Ascending aorta (tissue), 2 donors: ENCODE measurements at places on chromosomes 2 and 18. TPM values are rescaled to one million over a fixed set of nuclear protein-coding genes. Genes with fewer than 3 reads are reported as not detected.

Gene LHCGR
- total RNA-seq: not detected

- no peak overlapping the region for H3K4me3 ChIP-seq
- no peak for DNase-seq
- H3K27me3 ChIP-seq: no peaks in the 10 kb centered on the region
Observed at GRCh38 chr2:108409768-108410167, 32.0 kb downstream of the SULT1C4 start.

DNA sequence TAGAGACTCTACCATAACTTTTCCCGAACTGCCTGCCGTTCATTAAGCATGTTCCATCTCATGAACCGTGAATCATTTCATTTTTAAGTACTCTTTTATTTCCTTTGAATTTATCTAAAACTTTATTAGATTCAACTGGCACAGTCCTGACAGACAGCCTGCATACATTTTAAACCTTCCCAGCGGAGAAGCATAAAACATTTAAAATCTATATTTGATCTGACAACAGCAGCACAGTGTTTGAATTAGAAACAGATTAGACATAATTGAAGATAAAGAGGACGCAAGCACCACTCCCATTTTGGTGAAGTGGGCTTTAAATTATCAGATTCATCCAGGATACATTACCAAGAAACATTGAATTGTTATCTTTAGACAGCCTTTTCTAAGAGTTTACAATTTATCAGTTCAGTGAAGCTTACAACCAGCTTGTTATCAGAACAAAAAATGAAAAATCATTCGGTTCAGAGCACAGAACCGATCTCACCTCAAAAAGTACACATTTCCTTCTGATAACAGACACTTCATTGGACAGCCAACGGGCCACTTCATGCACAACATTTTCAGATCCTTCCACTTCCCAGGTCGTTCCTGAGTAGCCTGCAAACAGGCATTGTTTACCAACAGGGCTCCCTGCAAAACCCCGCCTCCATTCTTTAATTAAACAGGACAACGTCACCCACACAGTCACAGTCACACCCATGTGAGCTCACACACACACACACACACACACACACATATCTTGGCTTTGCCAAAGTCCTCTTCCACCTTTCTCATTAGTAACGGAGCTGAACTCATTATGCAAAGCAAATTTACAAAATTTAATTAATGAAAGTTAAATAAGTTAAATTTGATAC, 171.2 kb downstream of the SP3 start:
- H3K27ac ChIP-seq: no peak overlapping the region
- H3K27me3 ChIP-seq: no peaks in the 10 kb centered on the region
- no peaks in the 10 kb centered on the region for H3K4me1 ChIP-seq
- no peak overlapping the region for H3K4me3 ChIP-seq
- H3K36me3 ChIP-seq: no peaks in the 10 kb centered on the region

- peaks cover 40% of the 10 kb centered on the region for H3K4me1 ChIP-seq
- no peak overlapping the region for H3K27ac ChIP-seq
- no peaks in the 10 kb centered on the region for H3K36me3 ChIP-seq
- no peaks in the 10 kb centered on the region for H3K27me3 ChIP-seq
- H3K4me3 ChIP-seq: no peak overlapping the region
Observed at GRCh38 chr2:71882949-71883472, 264.7 kb downstream of the CYP26B1 start.

DNA sequence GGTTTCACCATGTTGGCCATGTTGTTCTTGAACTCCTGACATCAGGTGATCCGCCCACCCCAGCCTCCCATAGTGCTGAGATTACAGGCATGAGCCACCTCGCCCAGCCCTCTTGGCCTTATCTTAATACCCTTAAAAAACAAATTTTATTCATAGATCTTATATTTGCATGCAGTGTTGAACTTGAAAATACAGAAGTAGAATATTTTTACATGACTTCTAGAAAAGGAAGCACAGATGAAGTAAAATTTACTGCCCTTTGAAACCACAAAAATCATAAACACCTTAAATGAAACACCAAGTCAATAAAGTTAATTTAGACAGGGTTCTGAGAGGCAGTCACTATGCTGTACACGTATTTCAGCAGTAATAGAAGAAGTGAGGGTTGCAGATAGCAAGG, 145.7 kb downstream of the CERS6 start:
- no peak overlapping the region for H3K4me3 ChIP-seq
- no peaks in the 10 kb centered on the region for H3K36me3 ChIP-seq
- H3K4me1 ChIP-seq: no peaks in the 10 kb centered on the region
- H3K27me3 ChIP-seq: no peaks in the 10 kb centered on the region
